ENCODE measurements at places on chromosomes 12 and 14.

- DNase-seq, result no peak
These were observed 54.0 kb downstream of the ZNF641 start for GRCh38 chr12:48296586-48297282.

DNA sequence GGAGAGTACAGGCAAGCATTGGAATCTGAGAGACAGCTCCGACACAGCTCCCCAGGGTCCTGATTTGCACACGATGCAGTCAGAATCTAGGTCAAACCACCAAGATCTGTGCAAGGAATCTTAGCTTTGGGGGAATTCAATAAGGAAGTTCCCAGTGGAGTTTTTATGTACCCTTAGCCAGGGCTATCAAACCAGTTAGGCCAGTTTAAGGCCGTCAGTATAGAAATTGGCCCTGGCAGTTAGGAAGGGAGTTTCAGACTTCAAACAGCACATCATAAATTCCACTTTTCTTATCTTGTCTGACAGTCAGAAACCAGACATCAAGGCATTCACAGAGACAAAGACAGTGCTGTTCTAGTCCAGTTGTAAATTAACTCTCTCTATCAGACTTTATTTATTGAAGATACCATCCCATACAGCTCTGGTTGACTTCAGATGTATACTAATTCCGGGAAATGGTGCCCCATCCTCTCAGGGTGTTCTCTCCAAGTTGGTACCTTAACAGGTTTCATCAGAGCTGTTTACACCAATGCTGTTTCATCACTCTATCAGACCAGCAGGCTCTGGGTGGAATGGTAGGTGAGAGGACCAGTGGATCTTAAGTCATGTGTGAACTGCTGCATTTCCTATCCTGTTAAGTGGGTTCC, 157.5 kb upstream of the ATF7IP start:
- DNase-seq, result no peak

GRCh38 chr12:130990034-130990433, 36.3 kb downstream of the ADGRD1 start:
- no peak for DNase-seq

DNA sequence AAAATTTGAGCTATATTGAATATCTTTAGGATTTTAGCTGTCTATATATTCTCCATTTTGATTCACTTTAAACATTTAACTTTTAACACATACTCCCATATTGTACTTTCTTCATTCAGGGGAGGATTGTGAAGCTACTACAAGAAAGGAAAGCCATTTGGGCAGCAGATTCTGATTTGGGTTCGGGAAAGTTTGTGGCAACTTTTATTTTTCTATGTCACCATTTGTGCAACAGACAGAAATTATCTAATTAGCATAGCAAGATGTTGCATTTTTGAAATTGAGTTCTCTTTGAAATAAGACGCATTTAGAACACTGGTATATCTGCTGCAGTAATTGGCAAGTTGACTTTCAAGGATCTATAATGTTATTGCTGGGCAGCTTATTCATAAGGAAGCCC, 134.3 kb downstream of the KICS2 start:
- DNase-seq, result no peak

- DNase-seq, result no peak
These were observed 282.7 kb downstream of the AKAP6 start for GRCh38 chr14:32611752-32612151.

All from T-helper 17 cell (primary cell).